ENCODE measurements at places on chromosomes 3 and 15.
A peak's percentile ranks its signal among the peaks of the same experiment; 100 is the strongest.

- peak; percentile 85 for DNase-seq
Observed at GRCh38 chr3:177597311-177598096, 400.2 kb upstream of the TBL1XR1 start.

- DNase-seq: no peak
Observed at GRCh38 chr15:37900326-37901221, 33.9 kb upstream of the TMCO5A start.

GRCh38 chr3:183226333-183226890, 26.6 kb upstream of the B3GNT5 start:
- no peak for DNase-seq

DNA sequence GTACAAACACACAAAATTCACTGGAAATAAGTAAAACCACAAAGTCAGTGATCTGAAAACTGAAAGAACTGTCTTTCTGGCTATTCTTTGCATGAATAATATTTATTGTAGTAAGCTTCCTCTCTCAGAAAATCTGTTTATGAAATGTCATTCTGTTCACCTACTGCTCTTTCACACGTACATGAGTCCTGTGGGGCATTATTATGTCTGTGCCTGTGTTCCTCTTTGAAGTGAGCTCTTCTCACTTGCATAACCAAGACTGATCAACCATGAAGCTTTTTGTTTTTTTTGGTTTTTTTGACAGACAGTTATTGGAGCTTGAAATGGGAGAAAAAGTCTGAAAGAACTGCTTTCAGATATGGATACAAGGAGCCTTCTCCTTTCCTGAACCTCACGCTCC, 195.8 kb downstream of the PLCH1 start:
- DNase-seq: no peak

DNA sequence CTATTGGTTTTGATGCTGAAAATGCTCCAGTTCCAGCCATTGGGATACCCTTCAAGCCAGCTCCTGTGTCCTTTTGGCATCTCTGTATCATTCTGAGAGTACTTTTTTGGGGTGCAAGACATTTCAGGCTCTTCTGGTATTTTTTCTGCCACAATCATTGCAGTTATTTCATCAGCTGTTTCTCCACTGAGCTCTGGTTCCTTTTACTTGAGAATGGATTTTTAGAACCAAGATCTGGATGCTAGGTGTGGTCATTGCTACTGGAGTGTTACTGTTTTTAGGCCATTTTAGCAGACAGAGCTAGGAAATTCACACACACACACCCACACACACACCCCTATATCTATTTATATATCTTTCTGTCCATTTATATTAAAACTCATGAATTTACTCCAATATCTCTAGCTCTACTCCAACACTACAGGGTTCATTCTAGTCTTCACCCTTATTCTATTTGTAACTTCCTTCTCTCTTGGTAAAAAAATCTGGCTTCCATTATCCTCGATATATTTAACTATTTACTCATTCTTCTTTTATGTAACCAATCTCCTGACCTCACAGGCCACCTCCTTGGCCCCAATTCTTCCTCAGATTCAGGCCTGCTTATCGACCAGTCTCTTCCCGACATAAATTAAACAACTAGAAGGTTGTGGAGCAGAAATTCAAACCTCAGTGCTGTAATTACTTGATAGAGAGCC, 17.0 kb downstream of the SLC35G2 start:
- no peak for DNase-seq
